ENCODE measurements at places on chromosomes 5 and 9.

DNA sequence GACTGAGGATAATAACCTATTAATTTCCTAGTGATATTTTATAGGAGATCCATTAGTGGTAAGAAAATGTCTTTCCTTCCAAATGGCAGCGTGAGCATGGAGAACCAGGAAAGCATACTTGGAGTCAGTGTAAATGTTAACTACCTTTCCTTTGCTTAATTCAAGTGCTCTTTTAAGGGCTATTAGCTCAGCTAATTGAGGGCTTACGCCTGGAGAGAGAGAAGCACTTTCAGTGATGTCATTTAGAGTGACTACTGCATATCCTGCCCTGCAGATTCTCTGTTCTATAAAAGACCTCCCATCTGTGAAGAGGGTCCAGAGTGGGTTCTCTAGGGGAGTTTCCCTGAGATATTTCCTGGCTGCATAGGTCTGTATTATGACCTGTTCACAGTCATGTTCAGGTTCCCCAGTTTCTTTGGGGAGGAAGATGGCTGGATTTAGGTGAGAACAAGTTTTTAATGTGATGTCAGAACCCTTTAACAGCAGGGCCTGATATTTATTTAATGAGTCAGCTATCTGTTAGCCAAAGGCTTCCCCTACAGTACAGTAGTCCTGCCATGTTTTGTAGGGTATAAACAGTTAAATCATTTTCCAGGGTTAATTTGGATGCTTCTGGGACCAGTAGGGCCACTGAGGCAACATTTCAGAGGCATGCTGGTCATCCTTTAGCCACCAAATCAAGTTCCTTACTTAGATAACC, 89.6 kb downstream of the TRIM36 start:
- DNase-seq, result no peak

DNA sequence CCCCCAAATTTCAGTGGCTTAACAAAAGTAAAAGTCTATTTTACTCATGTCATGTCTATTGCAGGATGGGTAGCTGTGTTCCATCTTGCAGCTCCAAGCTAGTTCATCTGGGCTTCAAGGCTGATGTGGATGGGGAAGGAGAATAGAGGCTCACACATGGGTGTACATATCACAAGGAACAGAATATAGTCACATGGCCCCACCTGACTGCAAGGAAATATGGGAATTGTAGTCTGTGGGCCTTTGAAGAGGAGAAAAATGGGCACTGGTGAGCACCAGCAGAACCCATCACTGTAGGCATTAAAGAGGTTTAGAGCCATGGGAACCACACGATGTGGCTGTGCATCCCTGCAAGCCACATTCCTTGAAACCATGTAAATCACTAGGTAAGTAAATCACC, 17.9 kb upstream of the TRIO start:
- DNase-seq, result no peak

- no peak for DNase-seq
These were observed 920 bp upstream of the SFXN1 start for GRCh38 chr5:175477440-175477839.

DNA sequence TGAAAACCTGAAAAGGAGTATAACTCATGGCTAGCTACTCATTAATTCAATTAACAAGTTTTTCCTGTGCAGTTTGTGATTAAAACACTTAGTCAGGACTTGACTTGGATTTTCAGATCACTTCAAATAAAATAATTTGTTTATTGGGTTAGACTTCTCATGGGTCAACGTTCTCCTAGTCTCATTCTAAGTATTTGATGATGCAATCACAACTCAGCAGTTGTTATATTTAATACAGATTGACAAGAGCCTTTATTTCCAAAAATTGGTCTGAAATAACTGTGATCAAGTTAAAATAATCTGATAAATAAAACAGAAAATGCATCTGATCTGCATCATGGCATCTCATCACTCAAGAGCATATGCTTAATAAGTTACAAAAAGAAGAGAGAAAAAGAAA, 113.9 kb downstream of the FGF10 start:
- DNase-seq, result no peak

- no peak for DNase-seq
These were observed 808 bp downstream of the SPOCK1 start for GRCh38 chr5:137498301-137498735.

- DNase-seq, result no peak
These were observed 124.4 kb upstream of the MAP1B start for GRCh38 chr5:71982717-71983395.

- DNase-seq, result no peak
These were observed 35.7 kb downstream of the SLC6A3 start for GRCh38 chr5:1409381-1410110.

- no peak for DNase-seq
These were observed 300.6 kb downstream of the PARP8 start for GRCh38 chr5:50967009-50967562.

GRCh38 chr5:158623971-158624370, 475.7 kb downstream of the EBF1 start:
- no peak for DNase-seq

- no peak for DNase-seq
These were observed 8.9 kb downstream of the LARS1 start for GRCh38 chr5:146173597-146173996.

DNA sequence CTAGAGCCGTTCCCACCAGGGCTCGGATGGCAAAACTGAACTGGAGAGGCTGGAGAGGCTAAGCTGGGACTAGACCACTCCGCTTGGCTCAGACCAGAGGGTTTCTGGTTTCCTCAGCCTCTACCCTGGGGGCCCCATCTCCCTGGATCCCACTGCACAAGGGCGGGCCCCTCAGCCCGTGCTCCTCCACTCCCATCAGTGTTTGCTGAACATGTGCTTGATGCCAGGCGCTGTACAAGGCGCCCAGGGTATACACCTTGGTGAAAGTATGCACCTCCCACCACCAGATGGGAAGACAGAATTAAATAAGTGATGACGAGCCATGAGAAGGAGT, 18.0 kb downstream of the GPX3 start:
- no peak for DNase-seq

DNA sequence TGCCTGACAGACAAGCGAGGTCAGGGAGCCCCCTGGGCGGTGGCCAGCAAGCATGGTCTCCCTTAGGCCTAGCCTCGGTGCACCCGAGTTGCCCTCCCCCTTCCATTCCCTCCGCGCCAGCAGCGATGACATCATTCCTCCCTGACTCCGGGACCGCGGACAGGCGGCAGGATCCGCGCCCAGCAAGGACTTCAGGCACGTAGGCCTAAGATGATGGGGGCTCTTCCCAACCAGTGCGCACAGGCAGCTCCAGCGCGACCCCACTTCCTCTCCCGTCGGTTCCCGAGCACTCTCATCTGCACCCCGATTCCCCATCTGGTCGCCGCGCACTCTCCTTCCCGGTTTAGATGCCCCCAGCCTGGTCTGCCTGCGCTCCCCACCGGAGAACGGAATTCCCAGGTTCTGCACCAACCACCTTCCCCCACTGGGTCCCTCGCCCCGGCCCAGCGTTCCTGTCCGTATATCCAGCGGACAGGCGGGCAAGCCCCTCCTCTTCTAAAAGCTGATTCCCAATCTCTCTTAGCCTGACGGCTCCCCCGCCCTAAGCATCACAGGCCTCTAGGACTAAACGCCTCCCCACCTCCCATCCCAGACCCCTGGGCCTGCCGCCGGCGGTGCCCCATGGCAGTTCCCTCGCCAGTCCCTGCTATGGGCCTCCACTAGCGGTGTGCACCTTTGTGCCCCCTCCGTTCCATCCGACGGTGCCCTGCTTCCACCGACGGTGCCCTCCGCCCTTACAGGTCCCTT, 931 bp downstream of the FAM219A start:
- DNase-seq, result no peak

DNA sequence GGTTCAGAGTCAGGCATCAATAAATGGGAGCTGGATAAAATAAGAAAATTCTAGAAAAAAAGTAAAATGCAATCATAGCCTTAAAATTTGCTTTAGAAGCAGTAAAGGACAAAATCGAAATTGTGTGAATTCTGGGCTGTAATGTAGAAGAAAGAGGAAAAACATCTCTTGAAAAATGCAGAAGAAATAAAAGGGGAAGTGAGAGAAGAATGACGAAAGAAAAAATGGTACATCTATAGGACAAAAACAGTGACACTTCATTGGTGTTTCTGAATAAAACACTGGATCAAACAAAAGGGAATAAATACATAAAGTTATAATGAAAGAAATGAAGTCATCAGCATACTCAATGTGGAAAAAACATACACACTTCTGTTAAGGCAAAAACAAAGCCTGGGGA, 642.3 kb downstream of the ACTL7B start:
- no peak for DNase-seq

- DNase-seq, result no peak
These were observed 277.5 kb downstream of the CEMIP2 start for GRCh38 chr9:71490810-71491209.

GRCh38 chr5:154841273-154841661, 9.1 kb downstream of the FAXDC2 start:
- DNase-seq, result no peak

- DNase-seq, result no peak
These were observed 39.0 kb downstream of the PRKACG start for GRCh38 chr9:68974901-68975300.

DNA sequence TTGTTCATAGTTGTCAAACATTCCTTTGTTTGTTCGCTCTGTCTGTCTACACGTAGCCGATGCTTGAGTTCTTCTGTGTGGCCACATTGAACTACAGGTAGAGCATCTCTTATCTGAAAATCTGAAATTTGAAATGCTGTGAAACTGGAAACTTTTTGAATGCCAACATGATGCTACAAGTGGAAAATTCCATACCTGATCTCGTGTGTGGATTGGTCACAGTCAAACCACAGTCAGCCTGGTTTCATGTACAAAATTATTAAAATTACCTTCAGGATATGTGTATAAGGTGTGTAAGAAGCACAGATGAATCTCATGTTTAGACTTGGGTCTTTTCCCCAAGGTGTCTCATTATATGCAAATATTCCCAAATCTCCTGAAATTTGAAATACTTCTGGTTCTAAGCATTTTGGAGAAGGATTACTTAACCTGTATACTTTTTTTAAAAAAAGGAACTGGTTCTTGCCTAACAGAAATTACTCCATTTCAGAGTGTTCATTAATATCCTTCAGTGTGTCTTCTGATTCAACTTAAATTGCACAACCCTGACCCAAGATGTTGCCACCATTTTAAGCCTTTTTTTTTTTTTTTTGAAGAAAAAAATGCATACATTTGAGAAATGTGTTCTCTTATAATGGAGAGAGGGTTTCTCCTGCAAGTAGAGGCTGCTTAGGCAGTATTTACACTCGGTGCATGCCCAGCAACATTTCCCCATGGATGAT, 254.3 kb downstream of the MAST4 start:
- no peak for DNase-seq

- DNase-seq, result no peak
These were observed 22.7 kb downstream of the KIF3A start for GRCh38 chr5:132714456-132715307.

DNA sequence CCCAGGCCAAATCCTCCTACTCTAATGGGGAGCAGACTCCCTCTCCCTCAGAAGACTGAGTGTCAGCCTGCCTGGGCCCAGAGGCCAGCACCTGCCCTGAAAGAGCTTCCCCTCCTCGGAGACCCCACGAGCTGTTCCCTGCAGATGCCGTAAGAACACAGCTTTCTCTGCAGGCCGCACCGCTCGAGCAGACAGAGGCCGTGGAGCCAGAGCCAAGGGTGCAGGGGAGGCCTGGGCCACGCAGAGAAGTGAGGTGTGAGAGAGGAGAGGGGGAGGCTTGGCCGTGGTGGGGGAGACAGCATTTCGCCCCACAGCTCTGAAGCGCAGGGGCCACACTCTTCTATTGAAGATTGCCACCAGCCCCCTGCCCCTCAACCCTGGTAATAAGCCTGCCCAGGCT, 62.8 kb upstream of the GARNL3 start:
- no peak for DNase-seq

GRCh38 chr9:135879237-135879601, 28.1 kb downstream of the CAMSAP1 start:
- no peak for DNase-seq

- DNase-seq, result no peak
These were observed 435 bp downstream of the ZNF189 start for GRCh38 chr9:101398930-101399642.

GRCh38 chr9:98533866-98534265, 174.9 kb downstream of the GABBR2 start:
- DNase-seq, result no peak

GRCh38 chr5:11377896-11378295, 526.4 kb downstream of the CTNND2 start:
- DNase-seq, result no peak

DNA sequence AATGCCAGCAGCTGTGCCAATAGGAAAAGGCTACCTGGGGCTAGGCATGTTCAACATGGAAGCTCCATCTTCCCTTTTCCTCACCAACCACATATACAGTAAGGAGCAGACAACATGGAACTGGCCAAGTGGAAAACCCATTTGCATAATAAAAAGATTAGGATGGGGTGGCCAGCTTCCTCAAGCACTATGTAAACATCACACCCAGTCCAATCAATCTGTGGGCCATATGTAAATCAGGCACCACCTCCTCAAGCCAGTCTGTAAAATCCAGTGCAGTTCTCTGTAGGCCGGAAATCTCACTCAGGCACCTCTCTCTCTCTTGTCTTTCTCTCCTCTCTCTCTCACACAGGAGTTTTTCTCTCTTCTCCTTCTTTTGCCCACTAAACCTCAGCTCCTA, 360.2 kb upstream of the GRIA1 start:
- DNase-seq, result no peak

- DNase-seq, result no peak
These were observed 21.0 kb upstream of the CDKN2B start for GRCh38 chr9:22030101-22030598.

- no peak for DNase-seq
These were observed 56.1 kb upstream of the FSTL4 start for GRCh38 chr5:133668458-133668857.

GRCh38 chr5:154478224-154478565, at the start of gene HAND1:
TSS of gene HAND1 (minus strand) at chr5:154478227. CDS start at chr5:154478008, 219 bp downstream.
- DNase-seq, result no peak

GRCh38 chr5:111494355-111494999, 17.9 kb downstream of the STARD4 start:
- no peak for DNase-seq

DNA sequence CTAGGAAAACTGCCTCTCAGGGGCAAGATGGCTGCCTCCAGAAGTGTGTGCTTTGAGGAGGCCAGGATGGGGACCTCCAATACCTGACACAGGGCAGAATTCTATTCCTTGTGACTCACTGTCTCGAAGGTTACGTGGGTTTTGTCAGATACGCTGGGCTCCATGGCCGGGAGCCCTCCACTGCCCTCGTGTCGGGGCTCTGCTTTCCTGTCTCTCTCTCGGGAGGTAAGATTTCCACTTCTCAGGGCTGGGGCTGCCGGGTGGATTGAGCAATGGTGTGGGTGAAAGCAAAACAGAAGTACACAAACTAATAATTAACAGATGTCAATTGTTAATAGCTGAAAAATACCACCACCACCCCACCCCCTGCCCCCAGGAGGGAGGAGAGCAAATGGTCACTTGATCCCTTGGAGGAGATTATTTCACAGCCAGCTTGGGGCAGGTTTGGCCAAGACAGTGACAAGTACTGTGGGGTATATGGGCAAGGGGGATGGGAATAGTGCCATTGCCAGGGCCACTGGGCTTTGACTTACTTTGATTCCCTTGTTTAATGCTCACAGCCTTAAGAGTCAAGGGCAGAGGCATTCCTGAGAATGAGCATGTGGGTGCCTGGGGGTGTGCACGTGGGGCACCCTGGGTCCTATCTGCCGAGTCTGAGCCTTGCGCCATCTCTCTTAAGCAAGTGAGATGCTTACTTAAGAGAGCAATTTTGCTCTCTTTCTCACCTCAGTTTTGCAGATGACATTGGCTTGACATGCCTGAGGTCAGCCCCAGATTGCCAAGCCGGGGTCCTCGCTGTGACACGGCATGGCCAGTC, 28.8 kb upstream of the DAB2IP start:
- no peak for DNase-seq
